DMS79 treated with DMSO at 0.1 percent for 48 hours (cell line): ENCODE measurements at places on chromosomes 2 and 18.
A peak's percentile ranks its signal among the peaks of the same experiment; 100 is the strongest.

DNA sequence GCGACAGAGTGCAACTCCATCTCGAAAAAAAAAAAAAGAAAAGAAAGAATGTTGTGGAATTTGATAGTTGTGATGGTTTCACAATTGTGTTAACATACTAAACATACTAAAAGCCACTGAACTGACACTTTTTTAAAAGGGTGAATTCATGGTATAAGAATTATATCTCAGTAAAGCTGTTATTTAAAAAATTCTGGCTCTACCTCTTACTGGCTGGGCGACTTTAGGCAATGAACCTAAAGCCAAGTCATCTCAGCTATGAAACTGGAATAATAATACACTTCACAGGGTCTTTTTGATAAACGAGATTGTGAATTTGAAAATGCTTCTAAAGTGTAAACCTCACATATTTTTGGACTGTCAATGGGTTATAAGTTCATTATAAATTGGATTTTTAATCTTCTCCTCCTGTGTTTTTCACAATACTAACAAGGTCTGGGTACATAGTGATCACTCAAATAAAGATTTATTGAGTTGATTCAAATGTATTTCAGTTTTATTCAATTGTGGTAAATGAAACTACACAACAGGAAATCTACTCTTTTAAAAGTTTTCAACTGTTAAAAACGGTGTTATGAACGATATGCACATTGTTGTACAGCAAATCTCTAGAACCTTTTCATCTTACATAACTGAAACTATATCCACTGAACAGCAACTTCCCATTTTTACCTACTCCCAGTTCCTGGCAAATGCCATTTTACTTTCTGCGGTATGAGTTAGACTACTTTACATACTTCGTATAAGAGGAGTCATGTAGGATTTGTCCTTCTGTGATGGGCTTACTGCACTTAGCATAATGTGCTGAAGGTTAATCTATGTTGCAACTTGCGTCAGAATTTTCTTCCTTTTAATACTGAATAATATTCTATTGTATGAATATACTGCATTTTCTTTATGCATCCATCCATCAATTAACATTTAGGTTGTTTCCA is 43.0 kb upstream of the GTF2A1L start:
- no peak for DNase-seq

- DNase-seq = peak; percentile 93
These were observed 151.2 kb downstream of the PRPF40A start for GRCh38 chr2:152565884-152566727.

GRCh38 chr2:11677136-11678055 is 7.4 kb upstream of the NTSR2 start:
- peak; percentile 44 for DNase-seq

DNA sequence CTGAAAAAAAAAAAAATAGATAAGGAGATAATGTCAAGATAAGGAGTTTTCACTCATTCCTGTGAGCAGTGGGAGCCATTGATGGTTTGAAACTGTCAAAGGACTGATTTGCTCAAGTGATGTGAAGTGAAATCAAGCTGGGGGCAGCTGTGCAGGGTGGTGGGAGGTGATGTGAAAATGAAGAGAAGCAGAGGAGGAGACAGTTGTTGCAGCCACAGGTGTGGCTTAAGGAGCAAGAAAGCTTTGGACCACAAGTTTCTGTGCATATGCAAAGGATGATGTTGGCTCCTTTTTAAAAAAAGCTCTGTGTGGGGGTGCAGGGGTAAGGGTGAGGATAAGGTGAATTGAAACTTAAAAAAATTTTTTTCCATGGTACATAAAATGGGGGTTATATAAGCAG is 8.3 kb downstream of the EFR3B start:
- DNase-seq = no peak

DNA sequence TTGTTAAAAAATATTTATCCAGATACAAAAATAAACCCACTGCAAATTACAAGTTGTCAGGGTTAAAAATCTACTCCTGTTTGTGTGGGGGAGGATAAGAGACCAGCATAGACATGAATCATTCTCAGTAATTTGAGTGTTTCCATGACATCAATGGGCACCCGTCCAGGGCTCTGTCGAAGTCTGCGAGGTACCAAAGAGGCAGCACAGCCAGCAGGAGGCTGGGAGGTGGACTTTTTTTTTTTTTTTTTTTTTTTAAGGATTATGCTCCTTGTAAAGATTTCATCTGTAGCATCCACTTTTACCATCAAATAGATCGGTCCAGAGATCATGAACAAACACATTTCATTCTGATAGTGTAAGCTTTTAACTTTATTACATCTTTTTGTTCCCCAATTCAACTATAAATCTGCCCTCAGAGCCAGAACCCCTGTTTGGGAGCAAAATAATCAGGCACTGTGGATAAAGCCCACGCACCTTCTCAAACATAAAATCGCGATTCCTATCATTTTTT is 182.0 kb downstream of the TCF4 start:
- DNase-seq = peak; percentile 94

DNA sequence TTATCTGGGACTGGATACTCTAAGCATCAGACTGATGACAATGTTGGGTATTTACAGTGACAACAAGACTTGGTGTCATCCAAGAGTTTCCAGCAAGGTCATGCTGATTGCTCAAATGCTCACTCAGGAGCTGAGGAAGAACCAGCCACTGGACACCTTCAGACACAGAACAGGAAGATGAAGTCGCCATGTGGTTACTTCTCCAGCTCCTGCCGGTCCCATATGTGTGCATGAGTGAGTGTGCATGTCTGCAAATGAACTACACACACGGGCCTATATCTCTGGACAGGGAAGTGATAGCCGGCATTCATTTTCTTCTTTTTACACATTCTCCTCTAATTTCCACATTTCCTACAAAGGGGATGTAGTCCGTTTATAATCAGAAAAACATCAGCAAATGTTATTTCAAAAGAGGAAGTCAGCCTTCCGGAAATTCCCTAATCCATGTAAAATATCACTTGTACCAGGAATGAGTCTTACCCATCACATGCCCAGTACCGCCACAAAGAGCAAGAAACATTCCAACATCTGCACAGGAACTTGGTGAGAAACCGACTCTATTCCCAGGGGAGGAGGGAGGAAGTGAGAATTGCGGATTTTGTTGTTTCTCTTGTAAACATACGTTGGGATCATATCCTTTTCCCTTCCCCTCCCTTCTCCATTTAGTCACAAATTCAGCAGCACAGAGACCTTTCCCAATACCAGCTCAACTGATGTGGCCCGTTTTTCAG is 10.8 kb downstream of the RFX8 start:
- no peak for DNase-seq

DNA sequence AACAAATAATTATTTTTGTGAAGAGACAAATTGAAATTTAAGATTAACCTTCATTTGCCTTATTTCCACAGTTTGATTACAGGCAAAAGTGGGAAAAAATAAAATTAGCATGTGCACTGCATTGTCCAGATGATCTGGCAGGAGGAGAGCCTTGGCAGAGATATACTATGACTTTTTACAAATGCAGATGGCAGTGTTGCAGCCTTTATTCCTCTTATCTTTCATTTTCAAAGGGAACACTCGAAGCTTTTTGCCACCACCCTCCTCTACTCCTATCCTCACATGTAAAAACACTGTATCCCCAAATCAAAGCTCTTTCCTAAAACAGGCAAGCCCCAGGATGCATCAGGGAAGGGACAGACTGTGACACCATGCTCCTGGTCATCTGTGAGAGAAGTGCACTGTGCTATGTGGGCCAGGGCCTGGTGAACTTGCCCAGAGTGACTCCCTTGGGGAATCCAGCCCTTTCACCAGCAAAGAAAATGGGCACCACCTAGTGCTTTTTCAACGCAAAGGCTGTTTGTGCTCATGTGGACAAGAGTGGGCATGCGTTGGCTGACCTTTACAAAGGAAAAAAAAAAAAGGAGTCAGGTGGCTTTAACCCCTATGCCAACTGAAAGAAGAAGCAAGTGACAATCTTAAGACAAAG is 74.7 kb upstream of the ETAA1 start:
- DNase-seq = no peak

- DNase-seq = no peak
These were observed 1614.1 kb upstream of the TMEFF2 start for GRCh38 chr2:193808877-193809276.

GRCh38 chr2:5846881-5847280 is 154.7 kb downstream of the SOX11 start:
- DNase-seq = no peak

DNA sequence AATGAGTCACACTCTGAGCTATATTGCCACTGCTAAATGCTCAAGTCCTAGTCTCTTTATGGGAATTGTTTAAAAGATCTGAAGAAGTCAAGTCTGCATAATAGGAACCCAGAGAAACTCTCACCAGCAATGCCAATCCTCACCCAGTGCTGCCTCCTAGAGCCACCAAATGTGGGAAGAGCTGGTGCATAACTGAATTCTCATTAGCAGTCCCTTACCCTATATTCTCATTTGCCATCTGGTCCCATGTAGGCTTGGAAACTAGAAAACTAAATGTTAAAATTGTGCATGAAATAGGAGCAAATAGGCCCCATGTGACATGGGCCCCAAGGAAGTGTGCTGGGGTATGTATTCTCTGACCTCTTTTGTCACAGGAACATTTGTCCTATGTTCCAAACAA is 224.4 kb upstream of the SMAD2 start:
- no peak for DNase-seq

DNA sequence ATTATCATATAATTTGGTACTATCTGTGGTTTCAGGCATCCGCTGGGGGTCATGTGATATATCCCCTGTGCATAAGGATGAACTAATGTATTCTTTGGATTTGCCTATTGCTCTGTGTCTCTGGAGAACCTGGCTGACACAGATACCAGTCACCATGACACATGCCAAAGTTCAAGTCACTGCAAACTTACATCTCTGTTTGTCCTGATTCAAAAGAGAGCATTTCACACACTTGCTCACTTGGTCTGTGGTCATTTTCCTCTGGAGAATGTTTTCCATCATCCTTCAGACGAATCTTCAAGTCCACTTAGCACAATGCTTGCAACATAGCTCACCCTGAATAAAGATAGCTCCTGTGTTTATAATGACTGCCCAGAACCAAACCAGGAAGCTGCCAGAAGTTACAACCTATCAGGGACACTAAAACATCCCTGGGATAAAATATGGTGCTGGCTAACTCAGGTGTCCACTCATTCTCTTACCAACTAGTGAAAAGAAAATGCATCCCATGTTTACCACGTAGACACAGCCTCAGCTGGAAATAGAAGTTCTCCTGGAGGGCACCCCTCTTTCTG is 18.1 kb downstream of the SULT1C3 start:
- DNase-seq = no peak

GRCh38 chr18:63314062-63314790 is 5.3 kb downstream of the BCL2 start:
- no peak for DNase-seq

DNA sequence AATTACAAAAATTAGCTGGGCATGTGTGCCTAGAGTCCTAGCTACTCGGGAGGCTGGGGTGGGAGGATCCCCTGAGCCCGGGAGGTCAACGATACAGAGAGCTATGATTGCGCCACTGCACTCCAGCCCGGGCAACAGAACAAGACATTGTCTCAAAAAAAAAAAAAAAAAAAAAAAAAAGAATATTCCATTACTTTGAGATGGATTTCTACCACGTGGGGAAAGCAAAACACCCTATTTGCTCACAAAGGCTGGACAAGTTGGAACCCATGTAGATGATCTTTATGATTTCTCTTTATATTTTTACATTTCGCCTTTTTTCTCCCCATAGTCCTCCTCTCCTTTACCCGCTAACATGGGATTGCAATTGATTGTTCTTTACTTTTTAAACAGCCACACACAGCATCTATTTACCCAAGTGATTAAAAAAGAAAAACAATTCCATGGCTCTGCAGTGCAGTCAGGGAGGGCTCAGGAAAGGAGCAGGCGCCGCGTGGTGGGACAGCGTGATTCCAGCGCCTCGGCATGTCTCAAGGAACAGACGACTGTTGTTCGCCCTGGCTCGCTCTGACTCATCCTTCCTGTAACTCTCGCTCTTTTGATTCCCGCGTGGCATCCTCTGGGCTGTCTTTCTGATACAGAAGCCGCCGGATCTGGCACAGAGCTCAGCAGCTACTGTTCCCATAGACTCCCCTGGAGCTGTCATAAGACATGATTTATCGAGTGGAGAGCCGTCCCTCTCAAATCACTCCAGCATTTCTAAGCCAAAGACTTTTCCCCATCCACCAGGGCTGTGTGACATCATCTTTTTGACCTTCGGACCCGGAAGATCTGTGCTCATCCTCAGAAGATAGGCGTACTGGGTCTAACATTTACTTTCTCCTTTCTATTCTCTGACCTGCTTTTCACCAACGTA is 230.4 kb upstream of the AGAP1 start:
- DNase-seq = no peak

DNA sequence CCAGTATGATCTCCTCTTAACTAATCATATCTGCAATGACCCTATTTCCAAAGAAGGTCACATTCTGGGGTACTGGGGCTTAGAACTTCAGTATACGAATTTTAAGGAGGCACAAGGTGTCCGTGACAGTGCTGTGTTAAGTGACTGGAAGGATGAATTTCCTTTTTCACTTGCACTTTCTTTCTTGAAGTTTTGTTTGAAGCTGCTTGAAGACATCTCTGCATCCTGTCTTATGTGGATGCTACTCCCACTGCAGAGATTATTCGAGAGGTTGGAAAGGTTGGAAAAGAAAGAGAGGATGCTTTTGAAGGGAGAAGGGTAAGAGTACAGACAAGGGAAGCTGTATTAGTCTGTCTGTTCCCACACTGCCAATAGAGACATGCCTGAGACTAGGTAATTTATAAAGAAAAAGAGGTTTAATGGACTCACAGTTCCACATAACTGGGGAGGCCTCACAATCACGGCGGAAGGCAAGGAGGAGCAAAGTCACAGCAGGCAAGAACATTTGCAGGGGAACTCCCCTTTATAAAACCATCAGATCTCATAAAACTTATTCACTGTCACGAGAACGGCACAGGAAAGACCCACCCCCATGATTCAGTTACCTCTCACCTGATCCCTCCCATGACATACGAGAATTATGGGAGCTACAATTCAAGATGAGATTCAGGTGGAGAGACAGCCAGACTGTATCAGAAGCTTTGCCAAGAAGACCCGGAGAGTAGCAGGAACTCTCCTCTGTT is 3.6 kb upstream of the RNF144A start:
- no peak for DNase-seq

DNA sequence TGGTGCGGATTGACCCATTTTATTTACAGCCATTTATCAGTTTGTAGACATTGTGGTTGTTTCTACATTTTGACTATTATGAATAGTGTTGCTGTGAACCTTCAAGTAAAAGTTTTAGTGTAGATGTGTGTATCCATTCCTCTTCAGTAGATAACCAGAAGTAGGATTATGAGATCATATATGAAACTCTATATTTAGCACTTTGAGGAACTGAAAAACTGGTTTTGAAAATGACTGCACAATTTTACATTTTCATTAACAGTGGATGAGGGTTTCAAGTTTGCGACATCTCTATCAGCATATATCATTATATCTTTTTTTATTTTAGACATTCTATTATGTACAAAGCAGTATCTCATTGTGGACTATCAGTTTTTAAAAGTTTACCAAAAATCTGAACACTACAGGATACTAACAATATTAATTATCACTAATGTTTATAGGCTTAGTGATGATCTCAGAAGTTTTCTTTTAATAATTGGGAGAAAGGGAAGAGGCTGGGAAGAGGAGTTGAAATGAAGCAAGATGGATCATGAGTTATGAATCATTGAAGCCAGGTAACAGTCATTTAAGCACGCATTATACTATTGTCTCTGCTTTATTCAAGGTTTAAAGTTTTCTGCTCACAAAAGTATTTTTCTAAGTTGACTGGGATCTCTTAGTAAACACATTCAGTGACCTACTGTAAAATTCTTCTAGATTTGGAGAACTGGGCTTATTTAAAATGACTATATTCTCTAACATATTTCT is 329.0 kb upstream of the LRATD1 start:
- DNase-seq = no peak
